ENCODE measurements at places on chromosomes 7 and 10.

- DNase-seq, result no peak
Measured at GRCh38 chr10:48302515-48303476, 3.7 kb upstream of the MAPK8 start.

GRCh38 chr10:102455893-102456471, 4.6 kb upstream of the C10orf95 start:
- no peak for DNase-seq

GRCh38 chr7:11155883-11156282, 182.2 kb downstream of the PHF14 start:
- no peak for DNase-seq

DNA sequence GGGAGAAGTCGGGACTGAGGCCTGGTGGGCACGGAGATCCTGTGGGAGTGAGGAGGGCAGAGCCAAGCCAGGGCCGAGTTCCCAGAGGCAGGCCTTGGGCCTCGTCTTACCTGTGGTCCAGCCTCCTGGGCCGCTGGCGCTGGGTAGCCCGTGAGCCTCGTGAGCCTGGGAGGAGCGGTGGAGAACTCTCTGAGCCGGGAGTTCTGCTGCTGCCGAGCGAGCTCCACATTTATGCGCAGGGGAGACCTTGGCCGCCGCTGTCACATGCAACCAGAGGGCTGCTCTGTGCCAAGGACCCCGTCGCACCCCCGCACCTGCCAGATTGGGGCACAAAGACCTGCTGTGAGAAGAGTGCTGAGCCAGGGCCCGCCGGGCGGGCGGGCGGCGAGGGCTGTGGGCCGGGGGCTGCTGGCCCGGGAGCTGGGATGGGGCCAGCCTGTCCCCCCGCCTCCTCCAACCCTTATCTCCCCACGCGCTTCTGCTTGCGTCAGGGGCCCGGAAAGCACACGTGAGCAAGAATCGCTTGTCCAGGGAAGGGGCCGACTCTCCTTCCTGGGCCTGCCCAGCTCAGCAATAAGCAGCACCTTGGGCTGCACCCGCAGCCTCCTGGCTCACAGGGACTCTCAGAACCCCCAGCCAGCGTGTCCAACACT, 10.2 kb downstream of the VENTX start:
- no peak for DNase-seq

DNA sequence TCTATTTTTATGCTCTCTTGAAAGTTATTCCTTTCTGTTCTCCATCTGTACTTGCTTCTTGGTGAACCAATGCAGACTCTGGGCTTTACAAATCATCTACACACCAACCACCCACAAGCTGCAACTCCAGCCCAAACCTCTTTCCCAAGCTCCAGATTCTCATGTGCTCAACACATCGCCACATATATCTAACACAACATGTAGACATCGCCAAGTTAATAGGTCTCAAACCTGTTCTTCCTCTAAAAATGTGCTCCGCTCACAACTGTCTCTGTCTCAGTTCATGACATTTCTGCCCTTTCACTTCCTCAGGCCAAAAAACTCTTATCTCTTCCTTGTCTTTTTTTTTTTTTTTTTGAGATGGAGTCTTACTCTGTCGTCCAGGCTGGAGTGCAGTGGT, 95.7 kb upstream of the EEPD1 start:
- no peak for DNase-seq

DNA sequence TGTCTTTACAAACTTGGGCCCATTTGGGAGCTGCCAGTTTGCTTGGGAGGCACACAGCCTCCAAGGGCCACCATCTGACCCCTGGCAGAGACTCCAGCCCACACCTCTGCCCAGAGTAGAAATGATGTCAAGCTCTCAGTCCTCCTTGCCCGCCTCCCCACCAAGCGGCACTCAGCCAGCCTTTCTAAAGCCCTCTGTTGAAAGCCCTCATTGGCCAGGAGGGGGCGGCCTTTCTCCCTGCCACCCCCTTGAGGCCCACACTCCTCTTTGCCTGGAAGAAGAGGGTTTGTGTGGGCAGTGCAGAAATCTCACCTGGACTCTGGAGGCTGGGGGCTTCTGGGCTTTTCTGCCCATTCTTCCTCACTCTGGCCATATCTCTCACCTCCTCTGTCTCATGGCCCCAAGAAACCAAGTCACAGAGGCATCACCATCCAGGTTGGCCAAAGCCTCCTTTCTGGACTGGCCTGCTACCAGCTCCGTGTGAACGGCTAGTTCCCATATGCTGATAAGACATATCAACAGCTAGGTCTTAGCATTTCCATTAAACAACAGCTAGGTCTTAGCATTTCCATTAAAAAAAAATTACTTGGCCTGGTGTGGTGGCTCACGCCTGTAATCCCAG, 36.1 kb downstream of the UBTD1 start:
- DNase-seq, result peak; percentile 46

- DNase-seq, result no peak
Measured at GRCh38 chr7:94995921-94996320, 88.5 kb downstream of the PPP1R9A start.

DNA sequence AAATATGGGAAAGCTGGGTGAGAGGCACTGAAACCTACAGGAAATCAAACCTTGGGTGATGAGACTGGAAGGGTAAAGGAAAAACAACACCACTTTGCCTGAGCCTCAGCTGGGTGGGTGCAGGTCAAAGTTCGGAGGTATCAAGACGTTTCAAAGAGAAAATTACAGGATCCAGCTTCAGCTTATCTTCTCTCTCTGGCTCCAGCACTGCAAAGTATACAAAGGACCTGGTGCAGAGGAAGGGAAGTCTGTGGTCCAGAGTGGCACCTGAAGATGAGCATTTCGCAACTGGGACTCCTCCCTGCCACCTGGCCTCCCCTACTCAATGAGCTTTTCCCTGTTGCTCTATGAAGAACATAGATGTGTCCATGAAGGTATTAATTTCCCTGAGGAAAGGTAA, 6.4 kb upstream of the FXYD4 start:
- no peak for DNase-seq

GRCh38 chr7:119925581-119926289, 347.2 kb upstream of the KCND2 start:
- no peak for DNase-seq

GRCh38 chr7:130134106-130134636, 63.8 kb downstream of the KLHDC10 start:
- no peak for DNase-seq

DNA sequence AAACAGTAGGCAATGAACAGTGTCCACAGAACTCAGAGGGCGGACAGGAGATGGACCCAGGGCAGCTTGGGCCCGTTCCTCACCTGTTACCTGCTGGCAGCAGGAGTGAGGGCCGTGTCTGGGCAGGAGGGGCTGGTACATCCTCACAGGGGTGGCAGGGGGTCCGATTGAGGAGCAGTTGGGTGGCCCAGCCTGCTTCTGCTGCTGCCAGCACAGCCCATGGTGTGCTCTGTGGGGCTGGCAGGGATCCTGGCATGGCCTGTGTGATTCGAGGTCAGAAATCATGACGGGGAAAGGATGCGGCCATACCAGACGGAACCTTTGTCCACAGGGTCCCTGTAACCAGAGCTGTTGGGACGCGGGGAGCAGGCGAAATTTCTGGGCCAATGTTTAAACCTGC, 49.6 kb downstream of the INPP5A start:
- no peak for DNase-seq

DNA sequence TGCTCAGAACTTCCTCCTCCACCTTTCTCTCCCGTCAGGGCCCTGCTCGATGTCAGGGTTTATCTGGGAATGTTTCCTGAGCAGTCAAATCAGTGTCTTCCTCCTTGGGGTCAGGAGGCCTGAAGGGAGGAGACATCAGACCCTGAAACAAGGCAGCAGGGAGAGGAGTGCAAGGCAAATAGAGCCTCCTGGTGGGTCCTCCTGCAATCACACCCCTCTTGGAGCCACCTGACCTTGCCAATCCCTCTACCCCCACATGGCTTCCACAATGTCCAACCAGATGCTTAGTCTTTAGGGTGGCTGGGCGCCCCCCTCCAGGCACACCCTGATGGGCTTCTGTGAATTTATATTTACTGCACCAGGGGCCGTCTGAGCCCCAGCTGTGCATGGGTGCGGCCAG, 12.2 kb downstream of the GPR26 start:
- no peak for DNase-seq

GRCh38 chr7:73351447-73352167, 23.6 kb downstream of the FKBP6 start:
- DNase-seq, result no peak

DNA sequence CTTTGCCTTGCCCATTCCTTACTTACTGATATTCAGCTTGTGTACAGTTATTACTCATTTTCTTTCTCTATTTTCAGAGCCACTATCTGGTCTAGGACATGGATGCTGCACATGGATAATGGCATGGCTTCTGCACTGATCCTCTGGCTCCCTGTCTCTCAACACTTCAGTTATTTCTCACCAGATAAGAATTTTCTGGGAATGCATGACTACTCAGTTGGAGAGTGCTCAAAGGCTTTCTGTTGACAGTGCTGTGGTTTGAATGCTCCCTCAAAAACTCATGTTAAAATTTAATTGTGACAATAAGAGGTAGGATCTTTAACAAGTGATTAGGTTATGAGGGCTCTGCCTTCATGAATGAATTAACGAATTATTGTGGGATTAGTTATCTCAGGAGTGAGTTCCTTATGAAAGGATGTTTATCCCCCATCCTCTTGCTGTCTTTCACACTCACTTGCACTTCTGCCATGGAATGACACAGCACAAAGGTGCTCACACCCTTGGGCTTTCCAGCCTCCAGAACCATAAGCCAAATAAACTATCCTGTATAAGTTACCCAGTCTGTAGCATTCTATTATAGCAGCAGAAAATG, 16.1 kb upstream of the PIK3CG start:
- DNase-seq, result no peak

DNA sequence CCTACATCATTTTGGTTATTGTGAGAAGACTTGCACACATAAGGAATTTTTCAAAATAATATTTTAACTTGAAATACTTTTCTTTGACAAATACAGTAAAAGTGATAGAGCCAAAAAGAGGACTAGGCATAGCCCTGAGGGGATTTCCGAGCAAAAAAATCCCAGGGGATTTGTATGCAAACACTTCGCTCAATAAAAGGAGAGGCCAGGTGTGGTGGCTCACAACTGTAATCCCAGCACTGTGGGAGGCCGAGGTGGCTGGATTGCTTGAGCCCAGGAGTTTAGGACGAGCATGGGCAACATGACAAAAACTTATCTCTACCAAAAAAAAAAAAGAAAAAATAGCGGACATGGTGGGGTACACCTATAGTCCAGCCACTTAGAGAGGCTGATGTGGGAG, 193.0 kb downstream of the PCDH15 start:
- DNase-seq, result no peak

DNA sequence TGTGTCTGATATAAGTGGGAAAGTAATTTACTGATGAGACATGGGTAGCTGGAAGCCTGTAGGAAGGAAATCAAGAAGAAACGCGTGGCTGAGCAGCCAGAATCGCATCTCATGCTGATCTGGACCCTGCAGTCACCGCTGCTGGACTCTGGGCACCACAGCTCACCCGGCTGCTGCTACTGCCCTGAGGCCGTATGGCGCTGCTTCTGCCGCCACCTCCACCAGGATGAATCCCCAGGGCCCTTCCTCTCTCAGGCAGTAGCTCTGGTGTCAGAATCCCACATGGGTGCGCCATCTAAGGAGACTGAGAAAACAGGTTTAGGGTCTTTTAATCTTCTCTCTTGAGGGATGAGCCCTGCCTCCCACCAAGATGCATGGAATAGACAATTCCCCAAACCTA, 70.3 kb upstream of the AGK start:
- DNase-seq, result no peak

DNA sequence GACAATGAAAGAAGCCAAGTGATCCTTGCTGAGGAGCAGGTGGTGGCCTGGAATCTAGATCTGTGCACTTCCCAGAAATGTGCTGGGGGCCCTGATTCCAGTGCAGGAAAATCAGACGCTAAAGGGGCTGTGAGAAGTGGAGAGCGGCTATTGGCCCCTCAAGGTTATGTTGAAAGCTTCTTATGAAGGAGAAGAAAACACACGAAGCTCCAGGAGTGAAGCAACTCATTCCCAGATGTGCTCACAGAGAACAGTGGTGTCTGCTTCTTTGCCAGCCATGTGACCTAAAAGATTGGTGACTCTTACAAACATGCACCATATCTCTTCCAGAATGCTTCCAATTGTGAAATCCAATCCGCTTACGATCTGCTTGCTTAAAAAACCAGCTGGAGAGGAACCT, 679.3 kb upstream of the IGFBP3 start:
- DNase-seq, result no peak

- DNase-seq, result no peak
Measured at GRCh38 chr10:102504179-102504975, 605 bp downstream of the SUFU start.

DNA sequence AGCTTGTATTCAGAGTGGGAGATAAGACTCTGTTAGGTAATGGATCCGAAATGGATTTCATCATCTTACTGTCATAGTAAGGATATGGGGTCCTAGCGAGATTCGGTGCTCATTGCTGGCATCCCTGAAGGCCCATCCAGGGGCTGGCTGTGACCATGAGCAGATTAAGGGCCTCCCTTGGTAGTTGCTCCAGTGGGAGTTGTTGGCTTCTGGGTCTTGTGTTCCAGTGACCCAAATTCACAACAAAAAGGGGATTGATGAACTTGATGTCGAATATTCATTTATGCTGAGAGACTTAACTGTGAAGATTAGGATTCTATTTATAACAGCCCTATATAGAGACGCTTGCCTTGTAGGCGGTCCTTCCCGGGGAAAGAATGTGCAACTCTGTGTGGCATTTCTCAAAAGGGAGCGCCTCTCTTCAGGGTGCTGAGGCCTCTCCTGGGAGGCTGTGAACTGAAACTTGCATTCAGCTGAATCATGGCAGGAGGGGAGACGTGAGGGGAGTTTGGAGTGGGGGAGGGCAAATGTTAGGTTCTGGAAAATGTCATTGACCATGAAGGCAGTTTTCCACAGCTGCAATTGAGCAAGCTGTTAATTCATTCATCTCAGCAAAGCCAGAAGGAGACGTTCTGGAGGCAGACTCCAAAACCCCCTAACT, 233.1 kb upstream of the FZD8 start:
- no peak for DNase-seq

- DNase-seq, result no peak
Measured at GRCh38 chr10:69333205-69333604, 54.9 kb downstream of the HK1 start.

- no peak for DNase-seq
Measured at GRCh38 chr10:85786401-85786899, 580.1 kb downstream of the GRID1 start.

GRCh38 chr10:32437334-32437733, 8.6 kb upstream of the CCDC7 start:
- no peak for DNase-seq

DNA sequence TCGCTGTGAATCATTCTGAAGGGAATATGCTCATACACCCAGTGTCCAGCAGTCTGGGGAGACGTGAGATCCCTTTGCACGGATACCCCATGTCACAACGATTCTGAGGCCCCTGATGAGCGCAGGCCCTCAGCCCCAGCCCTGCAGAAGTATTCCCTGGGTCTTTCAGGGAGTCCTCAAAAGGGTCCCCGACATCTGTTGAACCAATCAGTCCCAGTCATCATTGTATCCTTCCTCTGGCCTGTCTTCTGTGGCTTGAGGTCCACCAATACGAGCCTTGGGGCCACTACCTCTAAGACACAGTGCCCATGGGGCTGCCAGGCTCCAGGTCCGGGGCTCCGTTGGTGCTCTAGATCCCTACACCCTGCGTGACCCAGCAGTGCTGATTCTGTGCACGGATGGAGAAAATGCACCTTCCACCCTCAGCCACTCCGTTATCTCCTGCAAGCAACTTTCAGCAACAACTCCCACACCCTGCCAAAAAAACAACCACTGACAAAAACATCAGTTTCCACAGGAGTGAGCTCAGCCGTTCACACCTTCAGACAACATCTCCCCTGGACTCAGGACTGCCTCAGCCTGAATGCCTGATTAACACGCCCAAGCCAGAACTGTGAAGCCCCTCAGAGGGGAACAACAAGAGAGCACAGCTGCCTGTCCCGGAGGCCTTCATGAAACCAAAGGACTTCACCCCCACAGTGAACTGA, 46.9 kb upstream of the KDM7A start:
- no peak for DNase-seq

Data from hypothalamus (tissue), 51 donors.